Muscle of arm (tissue), 14 donors: ENCODE measurements at places on chromosomes 4 and X. TPM values are rescaled to one million over a fixed set of nuclear protein-coding genes. Genes with fewer than 3 reads are reported as not detected.

DNA sequence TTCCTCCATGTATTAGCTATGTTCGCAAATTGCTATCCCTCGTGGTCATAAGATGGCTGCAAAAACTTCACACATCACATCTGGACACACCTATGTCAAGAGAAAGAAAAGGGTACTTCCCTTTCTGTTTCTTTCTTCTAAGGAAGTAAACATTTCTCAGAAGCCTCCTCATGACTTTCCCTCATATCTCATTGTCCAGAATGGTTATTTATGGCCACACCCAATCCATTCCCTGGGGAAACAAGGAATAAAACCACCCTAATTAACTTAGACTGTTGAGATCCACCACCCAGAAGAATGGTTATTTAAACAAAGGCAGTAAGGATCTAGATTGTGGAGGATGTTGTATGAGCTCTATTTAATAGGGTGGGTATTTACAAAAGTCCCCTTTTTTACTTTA lies 160.8 kb upstream of the LNX1 start:
- DNase-seq, result no peak

TMEM128 gene
- polyA plus RNA-seq, result 22.7 TPM

- peak; percentile 29 for DNase-seq
Measured at GRCh38 chr4:145298885-145299284, 118.5 kb upstream of the OTUD4 start.

CCNG2 gene
- 151 TPM for polyA plus RNA-seq

PRR32 gene
- polyA plus RNA-seq, result 62.2 TPM

DNA sequence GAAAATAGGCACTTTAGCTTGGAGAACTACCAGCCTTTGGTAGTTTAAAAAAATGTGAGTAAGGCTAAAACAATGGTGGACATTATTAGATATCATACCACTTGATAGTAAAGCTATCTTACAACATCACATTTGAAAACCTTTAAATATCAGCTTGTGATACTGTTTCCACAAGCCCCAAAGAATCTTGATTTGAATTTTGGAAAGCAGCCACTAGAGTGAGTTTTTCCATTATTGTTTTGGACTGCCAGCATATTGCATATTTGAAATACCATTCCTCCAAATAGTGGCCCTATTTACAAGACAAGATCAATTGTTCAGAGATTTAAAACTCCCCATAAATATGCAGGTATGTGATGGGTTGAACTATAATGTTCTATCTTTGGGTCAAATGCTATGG lies 303.0 kb upstream of the PRPS2 start:
- DNase-seq, result no peak

GRCh38 chr4:145069361-145069760 lies 28.6 kb downstream of the ANAPC10 start:
- no peak for DNase-seq

PDS5A gene
- polyA plus RNA-seq, result 39.7 TPM

- no peak for DNase-seq
Measured at GRCh38 chr4:1459081-1459721, 53.0 kb upstream of the NKX1-1 start.

- no peak for DNase-seq
Measured at GRCh38 chrX:5823903-5824302, 404.8 kb downstream of the NLGN4X start.

- no peak for DNase-seq
Measured at GRCh38 chrX:43581888-43582539, 74.1 kb upstream of the MAOA start.

DNA sequence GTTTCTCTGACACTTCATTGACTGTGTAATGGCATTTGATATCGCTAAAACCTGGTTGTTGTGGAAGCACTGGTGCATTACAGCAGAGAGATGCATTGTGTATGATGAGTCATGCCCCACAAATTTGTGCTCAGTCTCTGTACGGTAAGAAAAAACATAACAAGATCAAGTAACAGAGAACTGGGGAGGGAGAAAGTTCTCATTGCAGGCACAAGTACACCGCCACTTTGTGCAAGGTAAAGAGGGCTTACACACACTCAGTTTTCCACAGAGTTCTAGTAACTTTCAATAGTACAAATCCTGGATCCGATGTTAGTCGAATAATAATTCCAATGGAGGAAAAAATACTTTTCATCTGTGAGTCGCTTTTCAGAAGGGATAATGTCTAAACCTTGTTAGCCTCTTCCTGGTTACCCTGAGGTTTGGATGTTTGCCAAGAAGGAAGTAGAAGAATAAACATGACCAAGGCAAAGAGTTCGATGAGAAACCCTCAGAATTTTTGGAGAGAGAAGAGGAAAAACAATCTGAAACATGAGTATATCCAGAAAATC lies 512.5 kb upstream of the SLIT2 start:
- no peak for DNase-seq

- DNase-seq, result no peak
Measured at GRCh38 chrX:155188786-155189185, 27.5 kb upstream of the VBP1 start.
